ENCODE measurements at places on chromosomes 7 and 10.
A peak's percentile ranks its signal among the peaks of the same experiment; 100 is the strongest.

GRCh38 chr10:62333135-62333889 lies 40.9 kb upstream of the ZNF365 start:
- DNase-seq: no peak

- DNase-seq: no peak
These were observed 22.4 kb upstream of the PPA1 start for GRCh38 chr10:70255329-70256299.

GRCh38 chr10:24723788-24724380 lies at the start of gene ARHGAP21:
ARHGAP21 (minus strand) TSS chr10:24723887; CDS start chr10:24721899, 1,988 bp downstream.
- DNase-seq: peak; percentile 67

DNA sequence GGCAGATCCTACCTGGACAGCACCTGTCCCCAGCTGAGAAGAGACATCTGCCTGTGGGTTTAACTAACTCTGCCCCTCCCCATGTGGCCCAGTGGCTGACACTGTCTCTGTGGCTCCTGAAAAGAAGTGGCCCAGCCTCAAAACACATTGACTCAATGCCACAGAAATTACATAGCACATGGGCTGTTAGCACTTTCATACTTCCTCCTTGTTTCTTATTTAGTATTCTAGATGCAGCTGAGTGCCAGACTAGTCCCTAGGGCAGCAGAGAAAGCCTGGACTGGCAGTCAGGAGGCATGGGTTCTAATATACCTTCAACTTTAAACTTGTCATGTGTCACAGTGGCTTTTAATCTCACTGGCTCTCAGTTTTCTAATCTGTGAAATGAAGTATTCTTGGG lies 171.0 kb downstream of the TRIL start:
- DNase-seq: no peak

- peak; percentile 56 for DNase-seq
These were observed 119.4 kb downstream of the ST7 start for GRCh38 chr7:117072620-117073118.

DNA sequence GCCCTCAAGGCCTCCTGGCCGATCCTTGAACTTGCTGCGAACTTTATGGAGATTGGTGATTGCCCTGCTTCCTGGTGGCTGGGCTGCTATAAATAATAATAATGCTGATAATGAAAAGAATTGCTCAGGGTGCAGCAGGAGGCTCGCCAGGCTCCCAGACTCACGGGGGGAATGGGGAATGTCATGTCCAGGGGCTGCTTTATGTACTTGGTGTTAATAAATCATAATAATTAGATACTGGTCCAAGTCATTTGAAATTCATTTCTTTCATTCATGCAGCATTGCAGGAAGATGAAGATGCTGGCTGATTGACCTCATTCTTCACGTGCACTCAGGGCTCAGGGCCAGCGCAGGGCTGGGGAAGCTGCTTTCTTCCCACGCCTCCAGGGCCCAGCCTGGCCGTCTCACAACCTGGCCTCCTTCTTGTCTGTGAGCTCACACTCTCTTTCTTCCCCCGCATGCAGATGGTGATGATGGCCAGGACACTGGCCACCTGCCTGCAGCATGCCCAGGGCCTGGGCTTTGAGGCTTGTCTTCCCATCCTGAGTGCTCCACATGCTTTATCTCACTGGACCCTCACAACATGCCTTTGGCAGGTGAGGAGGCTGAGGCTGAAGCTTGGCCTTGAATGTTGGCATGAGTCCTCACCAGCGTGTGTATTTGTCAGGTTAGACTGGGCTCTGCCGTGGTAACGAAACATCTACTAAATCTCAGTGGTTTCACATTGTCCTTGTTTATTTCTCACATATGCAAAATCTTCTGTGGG lies 138.4 kb upstream of the TNS3 start:
- DNase-seq: peak; percentile 59

- DNase-seq: no peak
These were observed 37.1 kb upstream of the ZNF32 start for GRCh38 chr10:43685744-43686143.

- no peak for DNase-seq
These were observed 14.6 kb upstream of the NUB1 start for GRCh38 chr7:151327022-151327421.

DNA sequence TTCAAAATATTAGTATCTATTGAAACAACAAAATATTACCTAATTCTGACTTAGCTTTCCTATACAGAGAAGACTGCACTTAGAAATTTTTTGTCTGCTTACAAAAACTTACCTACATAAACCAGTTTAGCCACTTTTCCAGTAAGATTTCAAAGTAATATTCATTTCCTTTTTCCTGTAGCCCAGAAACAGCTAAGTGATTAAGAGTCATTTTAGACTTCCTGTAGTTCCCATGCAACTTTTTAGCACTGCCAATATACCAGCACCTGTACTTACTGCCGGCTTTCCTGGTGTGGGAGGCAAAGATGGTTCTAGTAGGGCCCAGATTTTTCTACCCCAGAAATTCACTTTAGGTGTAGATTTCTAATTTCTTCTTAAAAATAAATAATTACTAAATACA lies 21.8 kb downstream of the NT5C2 start:
- DNase-seq: no peak

GRCh38 chr7:91865511-91865910 lies 15.0 kb downstream of the MTERF1 start:
- DNase-seq: no peak

- no peak for DNase-seq
These were observed 18.5 kb downstream of the PARP12 start for GRCh38 chr7:140044251-140044650.

GRCh38 chr7:130226333-130226732 lies 18.7 kb downstream of the SSMEM1 start:
- DNase-seq: no peak

DNA sequence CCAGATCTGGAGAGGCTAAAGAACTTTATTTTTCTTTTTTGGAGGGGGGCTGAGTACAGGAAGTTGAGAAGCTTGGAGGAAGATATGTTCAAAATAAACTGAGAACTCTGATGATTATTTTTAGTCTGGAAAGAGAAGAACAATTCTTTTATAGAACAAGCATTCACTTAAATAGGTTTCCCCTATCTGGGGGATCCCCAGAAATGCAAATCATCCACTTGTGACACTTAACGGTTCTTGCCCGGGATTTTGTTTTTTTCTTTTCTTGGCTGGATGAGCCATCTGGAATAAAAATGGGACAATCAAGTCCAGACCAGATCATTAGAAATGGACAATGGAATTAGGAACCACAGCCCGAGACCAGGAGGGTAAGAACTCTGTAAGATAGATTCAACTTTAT lies 95.9 kb upstream of the EGR2 start:
- DNase-seq: no peak

DNA sequence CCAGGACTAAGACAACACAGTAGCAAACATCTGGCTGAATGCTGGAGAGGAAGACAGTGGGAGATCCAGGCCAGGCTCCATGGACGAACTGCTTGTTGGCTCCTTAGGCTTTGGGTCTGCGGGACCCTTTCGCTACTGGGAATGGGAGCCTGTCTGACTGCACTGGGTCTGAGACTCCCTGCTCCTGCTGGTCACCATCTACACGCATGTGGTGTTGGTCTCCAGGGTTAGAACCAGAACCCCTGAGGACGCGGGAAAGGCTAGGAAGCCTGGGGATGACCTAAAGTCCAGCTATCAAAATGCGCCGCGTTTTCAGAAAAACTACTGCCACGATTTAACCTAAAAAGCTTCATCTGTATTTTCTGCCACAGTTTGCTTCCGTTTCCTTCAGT lies 817 bp upstream of the DNAJB6 start:
- no peak for DNase-seq

DNA sequence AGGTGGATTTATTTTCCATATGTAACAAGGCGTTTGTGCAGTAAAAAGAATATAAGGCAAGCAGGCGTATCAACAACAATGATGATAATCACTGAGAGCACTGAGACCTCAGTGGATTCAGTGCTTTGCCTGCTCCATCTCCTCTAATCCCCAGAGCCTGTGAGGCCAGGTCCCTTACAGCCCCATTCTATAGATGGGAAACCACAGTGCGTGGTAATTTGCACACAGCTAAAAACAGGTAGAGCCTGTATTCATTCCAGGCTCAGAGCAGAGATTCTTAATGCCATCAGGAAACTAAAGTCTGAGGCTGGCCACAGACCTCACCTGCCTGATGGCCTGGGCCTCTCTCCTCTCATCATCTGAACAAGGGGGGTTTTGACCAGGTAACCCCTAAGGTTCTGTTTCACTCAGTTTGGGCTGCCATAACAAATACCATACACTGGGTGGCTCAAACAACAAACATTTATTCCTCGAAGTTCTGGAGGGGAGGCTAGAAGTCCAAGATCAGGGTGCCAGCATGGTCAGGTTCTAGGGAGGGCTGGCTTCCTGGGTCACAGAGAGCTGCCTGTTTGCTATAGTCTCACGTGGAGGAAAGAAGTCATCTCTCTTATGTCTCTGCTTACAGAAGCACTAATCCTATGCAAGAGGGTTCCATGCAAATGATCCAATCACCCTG lies 10.3 kb upstream of the RASSF4 start:
- no peak for DNase-seq

GRCh38 chr10:77512219-77512578 lies 125.4 kb downstream of the KCNMA1 start:
- DNase-seq: no peak

DNA sequence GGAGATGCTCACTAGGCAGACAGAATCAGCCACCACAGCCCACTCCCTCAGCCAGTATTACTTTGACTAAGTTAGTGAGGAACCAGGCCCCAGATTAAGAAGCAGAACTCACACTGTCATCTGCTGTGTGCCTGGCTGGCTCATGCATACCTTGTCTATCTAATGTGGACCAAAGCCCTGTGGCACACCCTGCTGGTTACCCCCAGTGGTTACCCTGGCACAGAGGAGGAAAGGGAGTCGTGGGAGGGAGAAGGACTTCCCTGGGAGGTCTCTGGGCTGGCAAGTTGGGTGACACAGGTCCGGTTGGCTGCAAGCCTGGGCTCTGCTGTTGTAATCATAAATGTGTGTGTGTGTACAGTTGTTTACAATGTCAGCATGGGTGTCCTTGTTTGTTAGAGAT lies 7.5 kb upstream of the SH2D4B start:
- peak; percentile 42 for DNase-seq

DNA sequence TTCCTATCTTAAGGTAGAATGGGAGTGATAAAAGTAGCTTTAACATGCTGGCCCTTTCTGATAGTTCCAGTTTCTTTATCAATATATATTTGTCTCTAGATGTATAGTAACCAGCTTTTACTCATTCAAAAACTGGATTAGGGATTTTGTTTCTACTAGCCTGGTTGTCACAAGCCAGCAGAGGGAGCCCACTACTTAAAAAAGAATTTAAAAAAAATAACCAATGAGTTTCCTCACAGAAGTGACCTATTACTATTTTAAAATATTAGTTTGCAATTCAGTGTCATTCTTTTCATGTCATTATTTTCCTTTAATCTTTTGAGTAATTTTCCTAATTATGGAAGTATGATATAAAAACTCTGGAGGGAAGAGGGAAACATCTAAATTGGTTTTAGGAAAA lies 142.1 kb downstream of the PHTF2 start:
- peak; percentile 67 for DNase-seq

DNA sequence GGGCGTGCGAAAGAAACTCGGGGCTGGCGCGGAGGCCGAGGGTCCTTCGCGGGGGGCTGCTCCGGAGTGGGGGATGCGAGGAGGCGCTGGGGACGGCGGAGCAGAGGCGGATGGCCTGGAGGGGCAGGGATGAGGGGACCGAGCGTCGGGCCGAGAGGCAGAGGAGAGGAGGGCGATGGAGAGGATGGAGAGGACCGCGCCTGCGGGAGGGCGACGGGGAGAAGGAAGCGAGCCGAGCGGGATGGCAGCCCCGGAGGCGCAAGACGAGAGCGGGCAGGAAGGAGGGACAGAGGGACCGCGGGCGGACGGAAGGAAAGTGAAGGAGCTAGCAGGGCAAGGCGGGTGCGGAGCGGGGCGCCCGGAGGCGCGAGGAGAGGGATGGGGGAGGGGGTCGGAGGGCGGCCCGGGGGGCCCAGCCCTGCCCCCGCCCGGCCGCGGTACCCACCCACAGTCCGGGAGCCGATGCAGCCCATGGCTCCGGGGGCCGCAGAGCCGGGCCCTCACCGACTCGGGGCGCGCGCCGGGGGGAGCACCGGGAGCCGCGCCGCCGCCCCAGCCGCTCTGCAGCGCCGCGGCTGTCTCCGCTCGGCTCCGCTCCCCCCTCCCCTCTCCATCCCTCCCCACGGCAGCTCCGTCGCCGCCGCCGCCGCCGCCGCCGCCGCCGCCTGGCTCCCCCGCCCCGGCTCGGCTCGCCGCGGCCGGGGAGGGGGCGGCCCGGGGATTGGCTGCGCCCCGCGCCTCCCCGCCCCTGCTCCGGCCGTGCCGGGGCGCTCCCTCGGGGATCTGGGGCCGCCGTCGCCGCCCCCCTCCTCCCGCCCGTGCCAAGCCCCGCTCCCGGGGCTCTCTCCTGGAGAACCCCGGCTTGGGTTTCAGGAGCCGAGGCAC lies at the start of gene FAM131B:
Gene FAM131B, minus strand, starts transcription at position 583 of the 885 bp plus-strand sequence. Its CDS starts 110 bp downstream, at position 473.
- DNase-seq: peak; percentile 91

DNA sequence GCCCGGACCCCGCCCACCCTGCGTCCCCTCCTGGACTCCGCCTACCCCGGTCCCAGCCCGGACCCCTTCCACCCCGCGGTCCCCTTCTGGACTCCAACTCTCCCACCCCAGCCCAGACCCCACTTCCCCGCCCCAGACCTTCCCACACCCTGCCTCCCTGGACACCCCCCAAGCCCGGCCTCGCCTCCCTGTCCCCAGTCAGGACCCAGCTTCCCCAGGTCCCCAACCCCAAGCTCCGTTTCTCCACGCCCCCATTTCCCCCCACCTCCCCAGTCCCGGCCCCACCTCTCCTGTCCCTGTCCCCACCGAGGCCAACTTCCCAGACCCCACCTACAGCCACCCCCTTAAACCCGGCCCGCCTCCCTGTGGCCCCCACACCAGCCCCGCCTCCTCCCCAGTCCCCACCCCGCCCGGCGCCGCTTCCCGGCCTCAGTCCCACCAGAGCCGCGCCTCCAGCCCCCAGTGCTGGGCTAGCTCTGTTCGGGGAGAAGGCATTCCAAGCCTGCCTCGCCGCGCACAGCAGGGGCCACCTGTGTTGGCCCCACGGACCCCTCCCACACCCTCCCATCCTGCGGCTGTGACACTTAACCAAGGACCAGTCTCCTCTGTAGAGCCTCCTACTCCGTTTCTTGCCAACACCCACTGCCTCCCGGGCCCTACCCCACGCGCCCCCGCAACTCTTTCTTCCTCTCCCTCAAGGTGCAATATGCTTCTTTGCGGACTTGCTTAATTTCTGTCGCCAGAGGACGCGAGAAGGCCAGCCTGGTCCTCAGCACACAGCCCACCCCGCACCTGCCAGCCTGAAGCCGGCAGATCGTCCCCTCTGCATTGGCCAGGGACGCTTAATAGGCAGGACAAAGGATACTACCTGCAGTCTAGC lies 736 bp upstream of the ITIH5 start:
- DNase-seq: peak; percentile 67

DNA sequence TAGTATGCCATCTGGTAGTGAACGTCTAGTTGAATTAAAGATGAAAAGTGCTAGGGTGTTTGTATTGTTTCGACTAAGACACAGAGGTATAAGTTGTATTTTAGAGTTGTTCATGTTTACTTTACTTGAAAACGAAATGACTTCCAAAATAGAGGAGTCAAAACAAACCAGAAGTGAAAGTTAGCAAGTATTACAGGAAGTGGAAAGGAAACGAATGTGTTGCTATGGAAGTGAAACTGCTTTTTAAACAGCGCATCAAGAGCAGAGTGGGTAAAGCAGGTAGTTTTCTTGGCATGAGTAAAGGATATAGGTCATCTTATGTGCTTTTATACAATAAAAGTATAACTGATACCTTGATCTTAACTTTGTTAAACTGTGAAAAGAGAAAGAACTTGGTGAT lies 20.0 kb upstream of the GALNTL5 start:
- DNase-seq: no peak

GRCh38 chr10:72058989-72059842 lies 29.1 kb downstream of the SPOCK2 start:
- no peak for DNase-seq
